Hair follicle dermal papilla cell (primary cell): ENCODE measurements at places on chromosomes 1 and 21. TPM values are rescaled to one million over a fixed set of nuclear protein-coding genes. Genes with fewer than 3 reads are reported as not detected.

The TMEM269 gene
- under 0.01 TPM in 1 of 2 replicates, not detected in the other for total RNA-seq

The SLFNL1 gene
- 0.65 and 1.2 TPM in 2 replicates for total RNA-seq

The NLRP3 gene
- 0.16 and 0.24 TPM in 2 replicates for total RNA-seq

The ADAMTSL4 gene
- 12.3 and 15.7 TPM in 2 replicates for total RNA-seq

The RBM11 gene
- 0.16 and 1.5 TPM in 2 replicates for total RNA-seq

The WDR3 gene
- 13.3 and 22.6 TPM in 2 replicates for total RNA-seq

The IL24 gene
- 0.16 TPM in 1 of 2 replicates, not detected in the other for total RNA-seq

The C1orf21 gene
- total RNA-seq = 15.1 and 17.5 TPM in 2 replicates

The C1orf167 gene
- total RNA-seq = 0.32 TPM in 1 of 2 replicates, not detected in the other

The WNT4 gene
- 0.36 and 1.8 TPM in 2 replicates for total RNA-seq

The RNU1-4 gene
- under 0.01 TPM in 2 replicates for total RNA-seq

The OLIG2 gene
- total RNA-seq = not detected in 2 replicates

The SELE gene
- not detected in 2 replicates for total RNA-seq

The FMOD gene
- 1.9 and 4.9 TPM in 2 replicates for total RNA-seq
